ENCODE measurements at places on chromosomes 6 and 20.

DNA sequence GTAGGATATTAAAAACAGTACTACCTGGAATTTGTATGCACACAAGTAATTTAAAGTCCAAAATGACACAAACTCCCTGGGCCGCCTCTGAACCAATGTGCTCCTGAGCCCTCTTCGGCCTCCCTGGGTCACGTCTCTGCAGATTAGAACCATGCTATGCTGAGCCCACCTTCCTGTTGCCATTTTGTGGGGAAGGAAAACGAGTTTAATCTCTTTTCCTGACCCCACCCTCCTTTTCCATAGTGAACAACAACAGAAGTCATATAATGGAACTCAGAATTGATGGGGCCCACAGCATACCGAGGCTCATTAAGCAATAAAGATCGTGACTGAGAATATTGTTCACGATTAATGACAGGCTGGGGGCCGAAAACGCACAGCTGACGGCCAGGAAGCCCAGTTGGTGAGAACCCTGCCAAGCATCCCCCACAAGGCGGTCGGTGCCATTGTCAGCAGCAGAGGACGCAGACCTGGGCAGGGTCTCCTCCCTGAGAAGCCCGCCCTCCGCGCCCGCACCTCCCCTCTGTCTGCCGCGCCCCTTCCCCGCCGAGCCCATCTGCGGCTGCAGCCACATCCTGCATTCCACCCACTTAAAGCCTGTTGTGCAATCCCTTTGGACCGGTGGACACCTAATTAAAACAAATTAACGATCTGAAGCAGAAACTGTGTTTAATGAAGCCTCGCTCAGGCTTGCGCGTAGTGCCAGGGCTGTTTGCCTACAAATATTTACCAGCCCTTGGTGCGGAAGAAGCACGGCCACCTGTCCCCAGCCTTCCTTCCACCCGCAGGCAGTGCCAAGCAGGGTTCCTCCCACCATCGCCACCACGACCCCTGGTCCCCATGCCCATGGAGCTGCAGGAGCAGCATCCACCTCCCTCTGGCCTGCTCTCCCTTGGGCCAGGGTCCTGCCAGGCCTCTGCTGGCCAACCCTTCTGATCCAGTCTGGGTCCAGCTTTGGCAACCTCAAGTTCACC is 68.1 kb downstream of the DLL1 start:
- no peak for DNase-seq
- no peak overlapping the region for H3K4me3 ChIP-seq
- no peaks in the 10 kb centered on the region for H3K36me3 ChIP-seq

GRCh38 chr20:21534453-21534852 is 20.6 kb upstream of the NKX2-2 start:
- no peaks in the 10 kb centered on the region for H3K36me3 ChIP-seq
- no peak overlapping the region for H3K27ac ChIP-seq
- DNase-seq = no peak
- no peaks in the 10 kb centered on the region for H3K27me3 ChIP-seq
- H3K4me3 ChIP-seq = no peak overlapping the region

DNA sequence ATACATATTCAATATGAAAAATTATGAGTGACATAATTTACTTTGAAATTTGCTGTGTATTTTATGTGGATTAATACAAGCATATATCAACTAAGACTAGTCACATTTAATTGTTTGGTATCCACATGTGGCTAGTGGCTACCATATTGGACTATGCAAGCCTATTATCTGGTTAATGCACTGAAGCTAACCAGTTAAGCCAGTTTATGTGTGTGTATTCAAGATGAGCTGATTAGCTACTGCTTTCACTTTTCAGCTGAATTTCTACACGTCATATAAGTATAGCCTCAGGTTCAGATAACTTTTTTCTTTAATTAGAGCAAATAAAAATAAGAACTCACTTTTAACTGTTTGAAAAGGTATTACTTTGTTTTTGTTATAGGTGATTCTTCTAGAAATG is 903.7 kb downstream of the TFAP2A start:
- no peak overlapping the region for H3K4me3 ChIP-seq
- H3K27ac ChIP-seq = no peak overlapping the region
- no peaks in the 10 kb centered on the region for H3K36me3 ChIP-seq
- DNase-seq = no peak
- H3K27me3 ChIP-seq = no peaks in the 10 kb centered on the region

DNA sequence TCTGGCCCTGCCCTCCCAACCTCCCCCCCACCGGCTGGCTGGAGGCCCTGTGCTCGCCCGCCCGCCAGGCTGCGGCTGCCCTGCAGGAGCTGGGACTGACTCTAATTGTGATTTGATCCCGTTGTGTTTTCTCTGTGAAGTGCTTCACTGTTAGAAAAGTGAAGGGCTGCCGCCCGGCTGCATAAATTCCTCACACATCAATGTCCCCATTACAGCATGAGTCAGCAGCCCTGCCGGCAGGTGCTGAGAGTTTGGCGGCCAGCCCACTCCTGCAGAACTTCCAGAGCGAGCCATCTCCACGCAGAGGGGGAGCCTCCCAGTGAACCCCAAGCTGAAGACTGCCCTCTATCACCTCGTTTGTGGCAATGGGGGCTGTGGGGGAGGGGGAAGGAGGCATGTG is 137.9 kb downstream of the DLL1 start:
- H3K27me3 ChIP-seq = no peaks in the 10 kb centered on the region
- no peak overlapping the region for H3K4me3 ChIP-seq
- H3K4me1 ChIP-seq = peaks cover 8% of the 10 kb centered on the region

DNA sequence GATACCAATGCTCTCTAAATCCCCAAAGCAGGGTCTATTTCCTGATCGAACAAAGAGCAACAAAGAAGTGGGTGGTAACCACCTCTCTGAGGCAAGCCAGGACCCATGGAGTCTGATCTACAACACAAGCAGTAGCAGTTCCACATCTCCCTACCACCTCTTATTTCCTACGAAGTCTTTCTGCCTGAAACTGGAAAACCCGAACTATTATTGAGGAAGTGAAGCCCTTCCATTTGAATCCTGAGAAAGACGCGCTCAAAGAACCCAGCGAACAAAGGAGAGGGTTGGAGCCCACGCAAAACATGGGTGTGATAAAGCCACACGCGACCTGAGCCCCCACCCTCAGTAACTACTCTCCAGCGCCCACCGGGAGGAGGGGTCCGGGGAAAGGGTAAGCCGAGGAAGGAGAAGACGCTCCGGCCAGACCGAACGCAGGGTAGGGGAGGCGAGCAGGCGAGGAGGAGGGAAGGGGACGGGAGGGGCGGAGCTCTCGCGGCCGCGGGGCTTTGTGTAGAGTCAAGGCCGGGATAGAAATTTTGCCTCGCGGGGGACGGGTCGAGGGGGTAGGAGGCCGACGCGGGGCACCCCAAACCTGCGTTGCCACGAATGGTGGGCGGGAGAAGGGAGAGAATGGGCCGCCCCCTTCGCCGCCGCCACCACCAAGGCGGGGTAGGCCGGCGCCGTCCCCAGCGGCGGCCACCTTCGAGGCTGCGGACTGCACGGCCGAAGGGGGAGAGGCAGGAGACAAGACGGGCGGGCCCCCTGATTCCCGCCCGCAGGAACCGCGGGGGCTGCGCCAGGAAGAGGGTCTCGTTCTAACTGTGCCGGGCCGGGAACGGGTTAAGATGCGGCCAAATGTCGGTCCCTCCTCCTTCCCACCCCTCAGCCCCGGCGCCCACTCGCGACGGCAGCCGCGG is 802 bp downstream of the HDAC2 start:
- no peaks in the 10 kb centered on the region for H3K27me3 ChIP-seq
- H3K4me1 ChIP-seq = peaks cover 21% of the 10 kb centered on the region
- peak; percentile 21 for DNase-seq
- no peaks in the 10 kb centered on the region for H3K36me3 ChIP-seq
- peak overlapping the region; percentile 96 for H3K4me3 ChIP-seq

- no peak overlapping the region for H3K4me3 ChIP-seq
- H3K27me3 ChIP-seq = peaks cover 5% of the 10 kb centered on the region
- no peak overlapping the region for H3K27ac ChIP-seq
- H3K4me1 ChIP-seq = no peaks in the 10 kb centered on the region
Measured at GRCh38 chr20:6123649-6124014, 802 bp upstream of the FERMT1 start.
